ENCODE measurements at places on chromosomes 2 and 18.

DNA sequence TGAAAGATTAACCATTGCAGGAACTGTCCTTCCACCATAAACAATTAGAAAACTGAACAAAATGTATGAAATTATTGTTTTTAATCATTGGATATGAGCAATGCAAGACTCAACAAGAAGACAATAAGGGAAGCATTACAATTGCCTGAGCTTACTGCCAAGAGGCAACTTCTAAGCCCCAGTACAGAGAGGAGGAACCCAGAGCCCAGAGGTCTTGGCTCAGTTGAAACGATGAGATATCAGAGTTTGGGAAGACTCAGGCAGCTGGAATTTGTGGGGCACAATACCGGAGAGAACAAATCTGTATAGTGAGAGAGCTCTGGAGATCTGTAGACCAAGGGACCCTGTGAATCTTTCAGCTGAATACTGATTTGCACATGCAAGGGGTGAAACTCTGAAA lies 80.6 kb upstream of the ZFP36L2 start:
- DNase-seq = no peak

DNA sequence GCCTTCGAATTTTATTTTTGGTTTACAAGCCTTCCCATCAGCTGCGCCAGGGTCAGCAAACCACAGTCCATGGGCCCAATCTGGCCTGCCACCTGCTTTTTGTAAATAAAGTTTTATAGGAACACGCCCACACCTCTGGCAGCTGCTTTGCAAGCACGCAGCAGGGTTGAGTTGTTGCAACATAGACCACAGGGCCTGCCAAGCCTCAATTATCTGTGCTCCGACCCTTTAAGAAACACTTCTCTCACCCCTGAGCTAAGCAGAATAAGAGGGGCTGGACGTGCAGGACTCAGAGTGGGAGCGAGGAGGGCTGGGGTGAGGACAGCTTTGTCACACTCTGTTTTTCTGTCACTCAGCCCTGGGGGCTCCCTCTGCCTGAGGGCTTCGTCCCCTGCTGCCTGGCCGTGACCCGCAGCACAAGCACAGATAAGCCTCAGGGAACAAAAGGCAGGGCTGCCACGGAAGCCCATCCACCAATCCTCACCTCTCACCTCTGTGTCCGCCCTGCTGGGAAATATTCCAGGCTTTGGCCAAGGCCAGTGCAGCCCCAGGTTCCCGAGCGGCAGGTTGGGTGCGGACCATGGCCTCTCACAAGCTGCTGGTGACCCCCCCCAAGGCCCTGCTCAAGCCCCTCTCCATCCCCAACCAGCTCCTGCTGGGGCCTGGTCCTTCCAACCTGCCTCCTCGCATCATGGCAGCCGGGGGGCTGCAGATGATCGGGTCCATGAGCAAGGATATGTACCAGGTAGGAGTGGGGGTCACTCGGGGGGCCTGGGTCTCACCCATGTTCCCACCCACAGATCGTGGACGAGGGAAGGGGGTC lies at the start of gene AGXT:
Gene AGXT (plus strand): TSS at position 539 of the 823 bp plus-strand sequence. CDS start 42 bp downstream, at position 581.
- DNase-seq = no peak

GRCh38 chr2:239053801-239054503 lies 206.1 kb downstream of the TWIST2 start:
- DNase-seq = no peak

- DNase-seq = no peak
Measured at GRCh38 chr2:78980871-78981270, 44.6 kb upstream of the REG3G start.

DNA sequence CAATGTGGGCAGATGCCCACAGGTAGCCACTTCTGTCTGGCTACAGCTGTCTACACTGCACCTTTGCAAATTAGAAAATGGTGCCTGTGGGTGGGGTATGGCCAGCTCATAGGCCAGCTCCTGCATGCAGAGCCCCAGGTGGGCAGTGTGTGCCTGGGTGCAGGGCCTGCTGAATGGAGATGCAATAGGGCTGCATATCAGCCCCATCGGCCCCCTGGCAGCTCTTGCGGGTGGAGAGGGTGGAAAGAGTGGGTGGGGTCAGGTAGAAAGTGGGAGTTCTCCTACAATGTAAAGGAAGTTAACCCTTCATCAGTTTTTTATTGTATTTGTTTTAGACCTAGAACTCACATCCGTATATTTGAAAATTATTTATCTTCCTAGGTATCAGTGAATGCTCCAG lies 37.1 kb downstream of the FBLN7 start:
- no peak for DNase-seq

GRCh38 chr18:46628206-46628605 lies 28.8 kb downstream of the LOXHD1 start:
- no peak for DNase-seq

GRCh38 chr2:48756289-48756688 lies 765 bp upstream of the LHCGR start:
- no peak for DNase-seq

- no peak for DNase-seq
Measured at GRCh38 chr2:233372855-233373254, 18.6 kb downstream of the DGKD start.

- no peak for DNase-seq
Measured at GRCh38 chr18:28468901-28469300, 292.0 kb upstream of the CDH2 start.

GRCh38 chr2:185466915-185467314 lies 271.7 kb upstream of the FSIP2 start:
- DNase-seq = no peak

- DNase-seq = no peak
Measured at GRCh38 chr2:105279126-105279525, 37.6 kb downstream of the GPR45 start.

DNA sequence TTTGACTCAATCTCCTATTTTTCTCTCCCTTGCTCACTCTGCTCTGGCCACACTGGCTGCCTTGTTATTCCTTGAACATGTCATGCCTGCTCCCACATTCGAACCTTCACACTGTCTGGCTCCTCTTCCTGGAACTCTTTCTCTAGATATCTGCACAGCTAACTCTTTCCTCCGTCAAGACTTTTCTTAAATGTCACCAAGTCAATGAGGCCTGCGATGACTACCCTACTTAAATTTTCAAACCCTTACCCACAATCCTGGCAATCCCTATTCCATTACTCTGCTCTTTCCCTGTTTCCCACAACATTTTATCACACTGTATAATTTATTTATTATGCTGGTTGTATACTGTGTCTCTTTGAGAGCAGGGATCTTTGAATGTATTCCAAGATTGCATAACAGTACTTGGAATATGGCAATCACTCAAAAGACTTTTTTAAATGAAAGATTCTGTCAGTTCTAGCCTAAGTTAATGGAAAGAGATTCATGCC lies 206.2 kb downstream of the SRBD1 start:
- DNase-seq = no peak

DNA sequence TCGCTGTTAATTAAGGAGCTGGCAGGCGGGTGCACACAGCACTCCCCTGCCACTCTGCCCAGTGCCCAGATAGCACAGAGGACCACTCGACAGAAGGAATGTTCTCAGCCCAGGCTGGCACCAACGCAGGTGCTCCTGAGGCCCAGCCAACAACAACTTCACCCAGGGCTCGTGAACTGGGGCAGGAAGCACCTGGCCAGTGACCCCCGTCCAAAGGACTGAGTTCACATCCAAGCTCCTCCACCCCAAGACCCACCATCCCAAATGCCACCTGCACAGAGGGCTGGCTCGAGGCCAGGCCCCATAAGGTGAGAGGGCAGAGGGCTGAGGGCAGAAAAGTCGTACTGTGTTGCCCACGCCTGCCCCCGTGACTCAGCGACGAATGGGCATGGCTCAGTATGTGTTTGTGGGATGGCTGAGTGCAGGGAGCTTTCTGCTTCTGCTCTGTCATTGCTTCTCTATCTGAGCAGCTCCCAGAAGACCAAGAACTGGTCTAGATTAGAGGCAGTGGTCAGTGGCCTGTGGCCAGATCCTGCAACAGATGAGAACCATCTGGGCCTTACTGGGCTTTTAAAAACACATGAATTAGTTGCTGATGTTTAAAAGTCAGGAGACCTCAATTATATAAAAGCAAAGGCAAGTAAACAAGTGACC lies 68.4 kb downstream of the POLR1A start:
- DNase-seq = peak; percentile 74

DNA sequence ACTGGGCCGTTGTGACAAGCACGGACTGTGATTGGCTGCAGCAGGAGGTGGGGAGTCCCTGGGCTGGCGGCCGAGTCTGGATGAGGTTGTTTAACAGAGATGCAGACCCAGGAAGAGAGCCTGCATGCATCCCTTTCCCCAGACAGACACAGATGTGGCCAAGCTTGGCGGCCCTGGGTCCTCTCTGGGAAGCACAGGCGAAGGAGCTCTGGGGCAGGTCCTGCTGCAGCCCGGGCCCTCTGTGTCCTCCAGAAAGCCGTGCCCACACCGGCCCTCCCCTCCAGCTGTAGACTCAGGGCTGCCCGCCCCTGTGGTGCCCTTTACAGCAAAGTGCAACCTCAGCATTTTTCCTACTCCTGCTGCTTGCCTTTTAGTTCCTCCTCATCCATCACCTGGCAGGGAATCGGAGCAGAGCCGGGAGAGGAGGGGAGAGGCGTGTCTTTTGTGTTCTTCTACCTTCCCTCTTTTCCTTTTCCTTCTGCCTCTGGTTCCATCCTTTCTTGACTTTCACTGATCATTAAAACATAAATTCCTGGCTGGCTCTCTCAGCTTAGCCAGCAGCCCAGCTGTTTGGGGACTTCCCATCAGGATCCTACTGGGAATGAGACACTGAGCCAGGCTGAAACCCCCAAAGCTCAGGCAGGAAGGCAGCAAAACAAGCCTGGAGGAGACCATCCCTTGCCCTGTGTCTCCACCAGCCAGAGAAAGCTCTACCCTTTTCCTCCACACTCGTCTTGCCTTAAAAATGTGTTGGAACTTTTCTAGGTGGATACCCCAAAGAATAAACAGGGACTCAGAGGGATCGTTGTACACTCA lies 75.0 kb downstream of the CTIF start:
- DNase-seq = no peak
